ENCODE measurements at places on chromosomes 7 and 10.

GRCh38 chr7:73758581-73759138 is 11.4 kb downstream of the CLDN3 start:
- DNase-seq = no peak

DNA sequence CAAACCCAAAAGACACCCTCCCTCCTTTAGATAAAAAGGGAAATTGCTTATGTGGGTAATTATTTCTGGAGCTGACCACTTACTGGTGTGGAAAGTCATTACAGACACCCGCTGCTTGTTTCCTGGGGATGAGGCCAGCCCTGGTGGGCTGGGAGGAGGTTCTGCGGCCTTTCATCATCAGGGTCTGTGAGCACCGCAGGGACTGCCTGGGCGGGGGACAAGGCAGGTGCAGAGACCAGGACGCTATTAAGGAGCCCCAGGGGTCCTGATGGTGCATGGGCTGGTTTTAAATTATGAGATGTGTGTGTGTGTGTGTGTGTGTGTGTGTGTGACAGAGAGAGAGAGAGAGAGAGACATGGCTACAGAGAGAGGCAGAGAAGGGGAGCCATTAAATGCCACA is 171.2 kb downstream of the DNAJB6 start:
- DNase-seq = no peak

DNA sequence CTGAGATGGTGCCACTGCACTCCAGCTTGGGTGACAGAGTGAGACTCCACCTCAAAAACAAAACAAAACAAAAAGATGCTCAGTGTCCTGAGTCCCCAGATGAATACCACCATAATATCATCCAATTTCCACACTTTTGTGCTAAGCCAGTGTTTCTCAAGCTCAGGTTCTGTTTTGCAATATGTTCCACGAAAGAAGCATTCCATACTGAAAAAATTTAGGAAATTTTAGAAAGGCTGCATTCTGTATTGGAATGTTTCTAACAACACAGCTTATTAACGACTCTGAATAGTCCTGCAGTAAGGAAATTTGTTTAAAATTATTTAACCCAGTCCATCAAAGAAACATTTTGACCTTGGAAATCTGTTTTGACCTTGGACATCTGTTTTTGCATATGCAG is 142.4 kb downstream of the EPC1 start:
- no peak for DNase-seq

- no peak for DNase-seq
Measured at GRCh38 chr7:151825721-151826120, 51.2 kb downstream of the PRKAG2 start.

DNA sequence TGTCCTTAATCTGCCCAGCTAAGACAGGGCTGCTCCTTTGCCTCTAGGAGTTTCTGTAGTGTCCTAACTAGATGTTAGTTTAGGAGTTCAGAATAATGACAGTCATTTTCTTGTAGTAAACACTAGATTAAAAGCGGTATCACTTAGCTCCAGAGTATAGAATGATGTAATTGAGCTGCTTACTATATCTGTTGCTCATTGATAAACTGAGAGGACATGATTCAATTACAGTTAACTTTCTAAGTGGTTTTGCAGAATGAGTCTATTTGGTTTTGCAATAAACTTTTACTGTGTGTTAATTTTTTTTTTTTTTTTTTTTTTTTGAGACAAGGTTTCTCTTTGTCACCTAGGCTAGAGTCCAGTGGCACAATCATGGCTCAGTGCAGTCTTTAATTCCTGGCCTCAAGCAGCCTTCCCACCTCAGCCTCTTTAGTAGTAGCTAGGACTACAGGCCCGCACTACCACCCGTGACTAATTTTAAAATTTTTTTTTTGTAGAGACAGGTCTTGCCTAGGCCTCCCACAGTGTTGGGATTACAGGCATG is 1.8 kb downstream of the STMP1 start:
- no peak for DNase-seq

GRCh38 chr7:83472376-83472775 is 176.6 kb downstream of the SEMA3E start:
- no peak for DNase-seq
